Stimulated activated memory B cell treated with anti-CD40 and anti-IgM and Interleukin-4, amounts not matched to agents 10 μg/mL and 1 μg/mL and 100 μg/mL, for 72 hours (primary cell): ENCODE measurements at places on chromosomes 4 and X.
A peak's percentile ranks its signal among the peaks of the same experiment; 100 is the strongest.

GRCh38 chr4:148443512-148444295 is 1.5 kb upstream of the NR3C2 start:
- no peak for ATAC-seq

GRCh38 chr4:38313999-38314561 is 349.9 kb upstream of the KLF3 start:
- no peak for ATAC-seq

DNA sequence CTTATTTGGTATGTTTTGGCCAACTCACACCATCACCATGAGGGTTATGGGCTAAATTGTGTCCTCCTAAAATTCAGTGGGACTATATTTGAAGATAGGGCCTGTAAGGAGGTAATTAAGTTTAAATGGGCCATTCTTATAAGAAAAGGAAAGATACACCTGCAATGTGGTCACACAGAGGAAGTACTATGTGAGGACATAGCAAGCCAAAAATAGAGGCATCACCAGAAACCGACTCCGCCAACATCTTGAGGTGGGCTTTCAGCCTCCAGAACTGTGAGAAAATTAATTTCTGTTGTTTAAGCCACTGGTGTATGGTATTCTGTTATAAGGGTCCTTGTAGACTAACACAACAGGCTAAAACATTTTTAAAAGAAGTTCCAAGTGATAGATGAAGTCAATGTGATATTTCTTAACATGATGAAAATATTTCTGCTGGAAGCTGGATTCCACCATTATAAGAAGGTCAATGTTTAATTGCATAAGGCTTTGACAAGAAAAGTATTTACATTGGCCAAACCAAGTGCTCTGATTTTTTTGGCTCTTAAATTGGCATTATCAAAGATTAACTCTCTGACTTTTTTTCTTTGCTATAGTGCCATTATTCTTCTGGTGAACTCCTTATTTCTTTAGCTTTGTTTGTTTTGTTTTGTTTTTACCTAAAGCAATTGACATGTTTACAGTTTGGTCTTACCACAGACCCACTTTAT is 540.9 kb downstream of the PPARGC1A start:
- ATAC-seq = no peak

DNA sequence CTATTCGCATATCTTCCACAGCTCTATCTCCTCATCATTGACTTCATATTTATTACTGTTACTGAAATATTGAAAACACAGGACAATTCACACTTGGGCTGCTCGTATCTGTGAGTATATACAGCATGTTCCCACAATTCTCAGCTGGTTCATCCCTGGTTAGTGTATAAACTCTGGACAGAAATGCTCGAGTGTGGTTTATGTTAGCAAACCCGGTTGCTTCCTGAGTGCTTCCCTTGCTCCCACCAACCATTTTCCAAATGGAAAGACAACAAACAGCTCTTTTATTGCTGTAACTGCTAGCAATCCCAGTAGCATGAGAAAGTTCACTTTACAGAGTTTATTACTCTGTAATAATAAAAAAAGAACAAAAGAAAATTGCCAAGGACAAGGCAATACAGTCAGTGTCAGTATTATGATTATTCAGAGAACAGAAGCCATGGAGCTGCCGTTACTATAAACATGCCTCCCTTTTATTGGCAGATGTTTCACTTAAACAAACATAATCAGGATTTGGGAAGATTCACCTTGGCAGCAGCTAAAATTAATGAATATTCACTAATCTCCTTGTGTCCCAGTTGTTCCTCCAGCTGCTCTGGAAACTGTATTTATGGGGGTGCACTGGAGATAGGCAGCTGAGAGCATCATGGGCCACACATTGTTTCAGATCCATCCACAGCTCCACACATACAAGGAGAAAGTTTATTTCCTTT is 134.1 kb upstream of the GUCY1A1 start:
- no peak for ATAC-seq

DNA sequence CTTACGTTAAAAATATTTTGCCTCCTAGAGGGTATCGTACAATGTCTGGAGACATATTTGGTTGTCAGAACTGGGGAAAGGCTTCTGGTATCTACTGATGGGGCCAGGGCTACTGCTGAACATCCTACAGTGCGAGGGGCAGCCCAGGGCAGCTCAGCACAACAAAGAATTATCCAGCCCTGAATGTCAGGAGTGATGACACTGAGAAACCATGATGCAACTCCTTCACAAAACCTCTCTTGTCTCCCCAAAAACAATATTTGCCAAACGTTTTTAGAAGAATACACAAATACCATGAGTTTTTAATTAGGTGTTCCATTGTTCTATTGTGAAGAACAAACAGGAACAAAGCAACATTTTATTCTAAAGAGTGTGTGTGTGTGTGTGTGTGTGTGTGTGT is 43.4 kb upstream of the CLNK start:
- ATAC-seq = peak; percentile 38

DNA sequence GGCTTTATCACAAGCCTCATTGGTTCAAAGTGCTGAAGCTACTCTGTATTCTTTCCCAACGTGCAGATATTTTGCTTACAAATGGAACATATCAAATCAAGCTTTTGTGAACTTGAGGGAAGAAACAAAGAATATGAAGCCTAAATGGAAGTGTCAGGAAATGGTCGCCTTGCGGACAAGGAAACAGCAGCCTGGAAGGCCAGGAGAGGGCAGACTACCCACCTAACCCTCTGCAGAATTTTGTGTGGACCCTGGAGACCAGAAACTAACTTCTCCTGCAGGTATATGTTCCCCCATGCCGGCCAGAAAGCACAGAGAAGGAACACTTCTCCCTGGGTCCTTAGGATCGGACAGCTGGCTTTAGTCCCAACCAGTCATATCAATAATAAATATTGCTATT is 1425.8 kb downstream of the PCDH7 start:
- ATAC-seq = no peak

DNA sequence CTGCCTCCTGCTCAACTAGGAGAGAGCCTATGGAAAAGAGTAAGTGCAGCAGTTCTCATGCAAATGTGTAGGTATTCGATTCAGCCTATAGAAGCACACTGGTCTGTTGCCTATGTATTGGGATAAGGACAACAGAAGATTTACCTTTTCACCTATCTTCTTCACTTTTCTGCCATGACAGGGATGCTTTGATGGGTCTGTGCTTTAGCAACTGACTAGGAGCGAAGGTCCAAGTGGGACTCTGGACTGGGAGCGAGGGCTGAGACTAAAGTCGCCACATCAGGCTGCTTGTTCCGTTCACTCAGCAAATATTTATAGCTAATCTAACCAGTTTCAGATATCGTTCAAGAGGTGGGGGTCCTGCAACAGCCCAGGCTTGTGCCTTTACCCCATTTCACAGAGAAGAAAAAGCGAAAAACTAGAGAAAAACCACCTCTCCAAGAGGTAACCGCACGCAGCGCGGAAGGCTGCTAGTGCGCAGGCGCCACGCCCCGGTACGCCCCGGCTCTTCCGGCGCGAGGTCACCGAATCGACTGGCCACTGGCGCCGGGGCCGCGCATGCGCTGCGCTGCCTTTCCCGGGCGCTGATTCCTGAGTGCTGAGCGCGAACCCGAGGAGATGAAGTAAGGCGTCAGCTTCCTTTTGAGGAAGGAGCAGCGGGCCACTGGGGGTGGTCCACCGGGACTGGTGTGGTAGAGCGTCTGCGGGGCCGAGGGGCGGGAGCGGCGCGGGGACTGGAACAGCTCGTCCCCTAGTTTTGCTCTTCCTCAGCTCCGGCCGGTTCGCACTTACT is at the start of gene RBMX2:
RBMX2 (plus strand) TSS at position 573 of the 793 bp plus-strand sequence; CDS start at position 619, 46 bp downstream.
- peak; percentile 91 for ATAC-seq

DNA sequence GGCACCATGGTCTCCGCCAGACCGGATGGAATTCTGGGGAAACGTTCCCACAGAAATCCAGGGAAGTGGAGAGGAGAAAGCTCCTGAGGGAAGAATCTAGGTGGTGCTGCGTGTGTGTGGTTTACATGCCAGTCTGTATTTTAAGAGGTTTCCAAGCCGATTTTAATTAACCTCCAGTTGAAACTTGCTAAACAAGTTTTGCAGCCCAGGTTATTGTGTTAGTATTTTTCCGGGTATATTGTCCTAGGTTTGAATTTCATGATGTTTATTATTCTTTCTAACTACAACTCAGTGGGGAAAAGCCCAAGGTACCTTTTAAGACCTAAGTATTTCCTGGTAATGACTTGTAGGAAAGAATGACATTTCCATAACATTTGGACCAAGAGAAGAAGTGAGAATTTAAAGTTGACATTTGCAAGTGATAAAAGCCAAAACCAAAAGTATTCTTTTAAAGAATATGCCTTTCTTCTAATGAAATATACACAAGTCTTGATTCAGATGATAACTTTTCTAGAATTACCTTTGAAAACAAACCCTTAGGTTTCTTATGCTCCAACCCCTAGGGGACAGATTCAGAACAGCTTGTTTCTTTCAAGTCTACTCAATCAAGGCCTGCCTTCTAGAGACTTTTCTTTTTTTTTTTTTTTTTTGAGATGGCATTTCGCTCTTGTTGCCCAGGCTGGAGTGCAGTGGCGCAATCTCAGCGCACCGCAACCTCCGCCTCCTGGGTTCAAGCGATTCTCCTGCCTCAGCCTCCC is 14.6 kb downstream of the SAT1 start:
- no peak for ATAC-seq

DNA sequence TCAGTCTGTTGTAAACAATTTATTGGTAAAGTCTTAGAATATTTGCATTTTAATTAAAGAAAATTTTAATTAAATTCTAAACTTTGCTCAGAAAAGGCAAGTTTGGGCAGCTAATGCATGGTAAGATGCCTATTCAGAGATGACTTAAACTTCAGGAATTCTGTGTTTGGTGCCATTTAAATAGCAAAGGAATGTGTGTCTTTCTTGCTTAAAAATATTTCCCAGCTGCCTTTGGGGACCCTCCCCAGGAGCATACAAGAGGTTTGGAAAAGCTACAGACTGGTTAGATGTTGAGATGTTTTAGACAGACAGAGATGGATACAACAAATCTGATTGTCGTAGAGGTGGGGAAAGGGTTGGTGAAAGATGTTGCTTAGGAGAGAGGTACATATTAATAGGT is 36.5 kb downstream of the AFF2 start:
- no peak for ATAC-seq

DNA sequence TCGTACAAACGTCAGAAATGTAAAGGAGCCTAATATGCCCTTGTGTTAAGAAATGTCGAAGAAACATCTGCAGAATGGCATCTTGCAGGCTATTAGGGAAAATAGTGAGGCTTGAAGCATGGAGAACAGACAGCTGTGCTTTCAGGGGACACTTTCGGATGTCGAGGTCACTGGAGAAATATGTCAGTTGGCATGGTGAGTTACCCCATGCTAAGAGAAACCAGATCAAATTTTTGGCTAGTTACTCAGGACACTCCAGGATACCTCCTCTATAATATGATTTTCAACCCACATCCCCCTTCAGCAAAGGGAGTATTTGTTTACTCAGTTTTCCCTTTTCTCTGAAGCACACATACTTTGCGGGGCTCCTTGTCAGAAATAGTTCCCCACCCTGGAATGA is 171.4 kb downstream of the GPC3 start:
- ATAC-seq = no peak

DNA sequence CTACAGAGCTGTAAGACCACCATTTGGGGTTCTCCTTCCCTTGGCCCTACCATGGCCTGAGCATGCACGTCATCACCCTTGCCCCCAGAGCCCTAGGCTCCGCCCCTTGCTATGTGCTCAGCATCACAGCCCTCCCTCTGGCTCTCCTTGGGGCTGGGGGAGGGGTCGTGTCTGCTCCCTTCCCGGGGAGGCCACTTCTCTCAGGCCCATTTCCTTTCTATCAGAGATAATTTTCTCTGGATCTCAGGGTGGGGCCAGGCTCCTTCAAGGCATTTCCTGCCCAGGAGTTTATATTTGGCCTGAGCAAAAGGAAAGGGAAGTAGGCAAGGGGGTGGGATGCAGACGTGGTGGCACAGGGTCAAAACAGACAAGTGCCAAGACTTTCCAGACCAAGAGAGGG is 55.9 kb downstream of the STARD8 start:
- no peak for ATAC-seq

GRCh38 chrX:56978172-56978571 is 17.2 kb downstream of the SPIN3 start:
- ATAC-seq = peak; percentile 65

- no peak for ATAC-seq
Observed at GRCh38 chr4:81095389-81095788, 64.9 kb downstream of the BMP3 start.
